ENCODE measurements at places on chromosomes 13 and 19.
A peak's percentile ranks its signal among the peaks of the same experiment; 100 is the strongest.

DNA sequence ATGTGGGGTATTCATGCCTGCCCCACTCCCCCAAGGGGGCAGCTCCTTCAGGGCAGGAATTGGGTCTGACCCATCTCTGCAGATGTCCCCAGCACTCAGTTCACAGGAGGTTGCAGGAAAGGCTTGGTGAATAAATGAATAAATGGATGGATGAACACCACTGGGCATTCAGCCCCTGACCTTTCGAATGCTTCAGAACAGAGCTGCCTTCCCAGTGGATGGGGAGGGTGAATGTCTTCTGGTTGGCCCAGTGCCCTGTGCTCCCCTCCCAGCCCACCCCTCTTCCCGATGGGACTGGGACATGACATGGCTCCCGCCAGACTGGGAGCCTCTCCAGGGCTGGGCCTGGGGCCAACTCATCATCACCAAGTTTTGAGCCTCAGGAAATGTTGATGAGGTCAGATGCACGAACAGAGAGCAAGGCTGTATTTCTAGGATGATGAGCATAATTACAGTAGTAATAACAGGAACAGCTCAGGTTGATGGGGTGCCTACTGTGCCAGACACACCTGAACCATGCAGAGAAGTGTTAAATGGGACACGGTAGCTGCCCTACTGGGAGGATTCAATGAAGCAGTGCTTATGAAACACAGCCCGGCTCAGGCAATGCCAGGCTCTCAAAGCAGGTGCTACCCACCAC is 25.7 kb downstream of the VRK3 start:
- DNase-seq, result no peak

- no peak for DNase-seq
Measured at GRCh38 chr19:48720251-48720612, 707 bp upstream of the MAMSTR start.

- no peak for DNase-seq
Measured at GRCh38 chr19:55082020-55082851, 6.6 kb downstream of the EPS8L1 start.

- DNase-seq, result peak; percentile 87
Measured at GRCh38 chr19:51690454-51691073, 2.6 kb upstream of the SPACA6 start.

DNA sequence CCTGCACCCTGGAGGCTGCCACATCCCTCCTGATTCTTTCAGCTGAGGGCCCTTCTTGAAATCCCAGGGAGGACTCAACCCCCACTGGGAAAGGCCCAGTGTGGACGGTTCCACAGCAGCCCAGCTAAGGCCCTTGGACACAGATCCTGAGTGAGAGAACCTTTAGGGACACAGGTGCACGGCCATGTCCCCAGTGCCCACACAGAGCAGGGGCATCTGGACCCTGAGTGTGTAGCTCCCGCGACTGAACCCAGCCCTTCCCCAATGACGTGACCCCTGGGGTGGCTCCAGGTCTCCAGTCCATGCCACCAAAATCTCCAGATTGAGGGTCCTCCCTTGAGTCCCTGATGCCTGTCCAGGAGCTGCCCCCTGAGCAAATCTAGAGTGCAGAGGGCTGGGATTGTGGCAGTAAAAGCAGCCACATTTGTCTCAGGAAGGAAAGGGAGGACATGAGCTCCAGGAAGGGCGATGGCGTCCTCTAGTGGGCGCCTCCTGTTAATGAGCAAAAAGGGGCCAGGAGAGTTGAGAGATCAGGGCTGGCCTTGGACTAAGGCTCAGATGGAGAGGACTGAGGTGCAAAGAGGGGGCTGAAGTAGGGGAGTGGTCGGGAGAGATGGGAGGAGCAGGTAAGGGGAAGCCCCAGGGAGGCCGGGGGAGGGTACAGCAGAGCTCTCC is 6.9 kb upstream of the CEACAM5 start:
- no peak for DNase-seq

DNA sequence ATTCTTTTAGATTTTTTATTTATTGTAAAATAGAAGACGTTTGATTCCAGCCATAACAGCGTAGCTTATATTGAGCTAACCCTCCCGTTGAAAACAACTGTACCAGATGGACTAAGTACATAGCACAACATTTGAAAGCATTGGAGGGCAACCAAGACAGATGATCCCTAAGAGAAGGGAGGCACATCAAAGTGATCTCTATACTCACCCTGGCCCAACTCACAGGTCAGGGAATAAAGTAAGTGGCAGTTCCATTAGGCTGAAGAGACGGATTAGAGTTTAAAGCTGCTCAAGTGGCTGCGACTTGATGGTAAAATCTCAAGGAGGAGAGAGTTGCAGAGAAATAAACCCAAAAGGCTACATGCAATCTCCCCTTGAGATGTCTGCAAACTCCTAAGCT is 65.1 kb upstream of the ITM2B start:
- DNase-seq, result no peak

GRCh38 chr19:9324584-9324962 is 594 bp downstream of the ZNF559 start:
- no peak for DNase-seq

DNA sequence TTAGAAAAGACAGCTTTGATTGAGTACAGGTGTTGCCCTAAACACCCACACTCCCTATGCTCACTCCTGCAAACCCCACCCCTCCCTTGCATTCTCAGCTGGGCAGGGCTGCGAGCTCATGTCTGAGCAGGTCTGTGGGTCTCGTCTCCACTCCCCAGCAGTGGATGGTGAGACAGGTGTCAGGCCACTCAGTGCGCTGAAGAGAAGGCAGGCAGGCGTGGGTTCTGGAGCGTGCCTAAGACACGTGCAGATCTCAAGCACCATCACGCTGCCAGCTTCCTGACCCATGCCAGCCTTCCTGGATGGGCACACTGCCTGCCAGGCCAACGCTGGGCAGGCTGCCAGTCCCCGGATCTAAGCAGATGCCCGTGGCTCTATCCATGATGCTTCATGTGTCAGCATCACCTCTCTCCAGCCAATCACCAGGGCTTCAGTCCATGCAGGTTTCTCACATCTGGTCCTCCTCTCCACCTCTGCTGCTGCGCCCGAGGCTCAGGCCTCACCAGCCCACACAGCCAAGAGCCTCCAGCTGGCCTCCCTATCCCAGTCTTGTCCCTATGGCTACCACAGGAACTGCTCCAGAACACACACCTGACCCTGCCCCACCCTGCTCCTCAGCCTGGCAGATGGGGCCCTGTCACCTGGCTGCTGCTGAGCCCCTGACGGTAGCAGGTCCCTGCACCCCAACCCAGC is 42.6 kb downstream of the EPS15L1 start:
- DNase-seq, result peak; percentile 92

GRCh38 chr13:31610270-31610998 is 128.9 kb upstream of the RXFP2 start:
- DNase-seq, result no peak

DNA sequence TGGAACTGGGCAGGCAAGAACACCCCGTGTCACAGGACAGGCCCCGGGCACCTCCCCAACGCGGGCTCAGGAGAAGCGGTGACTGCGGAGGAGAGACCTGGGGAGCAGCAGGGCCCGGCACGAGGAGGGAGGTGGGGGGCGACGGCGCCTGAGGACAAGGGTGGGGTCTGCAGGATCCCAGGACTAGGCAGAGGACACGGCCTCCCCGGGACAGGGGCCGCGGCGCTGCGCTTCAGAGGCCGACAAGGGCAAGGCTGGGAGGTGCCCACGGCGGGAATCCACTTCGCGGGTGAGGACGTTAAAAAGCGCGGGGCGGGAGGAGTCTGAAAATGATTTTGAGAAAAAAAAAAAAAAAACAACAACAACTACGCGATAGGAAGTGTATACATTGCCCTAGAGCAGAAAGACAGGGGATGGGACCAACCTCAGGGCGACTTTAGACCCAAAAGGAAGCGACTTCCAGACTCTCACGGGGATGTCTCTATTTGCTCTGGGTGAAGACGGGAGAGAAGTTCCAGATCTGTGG is 44.9 kb downstream of the ZNF611 start:
- peak; percentile 71 for DNase-seq

DNA sequence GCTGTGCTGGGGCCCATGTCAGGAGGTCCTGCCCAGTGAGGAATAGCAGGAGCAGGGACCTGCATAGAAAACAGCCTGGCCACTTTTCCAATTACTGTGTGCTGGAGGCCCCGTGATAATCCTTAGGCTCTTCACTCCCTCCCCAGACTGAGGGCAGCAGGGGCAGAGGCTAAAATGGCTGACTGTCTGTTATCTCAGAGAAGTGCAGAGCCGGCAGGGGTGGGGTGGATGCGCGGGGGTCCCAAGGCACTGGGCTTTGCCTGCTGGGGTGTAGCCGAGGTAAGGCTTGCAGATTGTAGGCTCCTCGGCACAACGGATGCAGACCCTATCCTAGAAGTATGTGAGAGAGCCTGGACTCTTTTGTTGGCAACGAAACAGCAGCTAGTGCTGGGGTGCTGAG is 1064.1 kb downstream of the OLFM4 start:
- peak; percentile 35 for DNase-seq

- no peak for DNase-seq
Measured at GRCh38 chr13:78806457-78806856, 147.5 kb upstream of the OBI1 start.

DNA sequence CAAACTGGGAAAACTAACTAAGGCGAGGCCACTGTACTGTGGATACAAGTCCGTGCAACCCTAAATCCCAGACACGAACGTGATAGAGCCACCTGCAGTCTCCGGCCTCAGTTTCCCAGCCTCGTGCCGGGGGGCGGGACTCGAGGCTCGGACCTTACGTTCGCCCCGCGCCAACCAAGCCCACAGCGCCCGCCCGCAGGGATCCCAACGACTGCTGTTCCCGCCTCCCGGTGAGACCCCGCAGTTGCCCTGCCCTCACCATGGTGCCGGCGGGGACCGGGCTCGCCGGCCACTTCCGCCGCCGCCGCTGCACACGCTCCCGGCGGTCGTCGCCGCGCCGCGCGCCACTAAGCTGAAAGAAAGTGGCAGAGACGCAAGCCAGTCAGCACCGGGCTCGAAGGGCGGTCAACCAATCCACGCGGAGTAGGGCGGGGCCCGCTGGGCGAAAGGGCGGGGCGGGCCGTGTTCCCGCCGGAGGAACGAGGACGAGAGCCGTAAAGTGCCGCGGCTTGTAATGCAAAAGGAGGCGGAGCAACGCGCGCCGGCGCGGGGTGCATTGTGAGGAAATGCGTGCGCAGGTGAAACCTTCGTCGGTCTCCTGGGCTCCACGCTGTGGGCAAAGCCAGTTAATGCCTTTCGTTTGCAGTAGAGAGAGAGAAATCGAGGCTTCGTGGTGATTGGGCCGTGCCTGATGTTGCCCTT is at the start of gene LSM4:
LSM4 (minus strand) TSS at position 318 of the 702 bp plus-strand sequence; CDS start at position 262, 56 bp downstream.
- DNase-seq, result peak; percentile 98

DNA sequence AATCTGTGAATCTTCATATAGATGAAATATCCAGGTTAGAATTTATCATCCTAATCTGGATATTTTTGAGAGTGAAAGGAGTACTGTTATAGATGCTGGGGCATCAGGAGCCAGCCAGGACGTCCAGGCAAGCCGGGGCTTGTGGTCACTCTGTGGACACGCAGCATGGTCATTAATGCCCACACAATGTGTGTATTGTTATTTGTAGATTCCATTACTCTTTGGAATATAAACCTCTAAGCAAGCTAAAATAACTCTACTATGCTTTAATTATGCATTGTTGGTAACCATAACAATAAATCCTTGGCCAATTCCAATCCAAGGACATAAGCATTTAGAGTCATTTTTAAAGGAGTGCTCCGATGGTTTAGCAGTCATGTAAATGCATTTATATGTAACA is 137.9 kb downstream of the TM9SF2 start:
- DNase-seq, result no peak

- DNase-seq, result no peak
Measured at GRCh38 chr13:100131863-100132574, 43.1 kb downstream of the PCCA start.

- DNase-seq, result no peak
Measured at GRCh38 chr13:106507560-106508274, 27.7 kb downstream of the EFNB2 start.

DNA sequence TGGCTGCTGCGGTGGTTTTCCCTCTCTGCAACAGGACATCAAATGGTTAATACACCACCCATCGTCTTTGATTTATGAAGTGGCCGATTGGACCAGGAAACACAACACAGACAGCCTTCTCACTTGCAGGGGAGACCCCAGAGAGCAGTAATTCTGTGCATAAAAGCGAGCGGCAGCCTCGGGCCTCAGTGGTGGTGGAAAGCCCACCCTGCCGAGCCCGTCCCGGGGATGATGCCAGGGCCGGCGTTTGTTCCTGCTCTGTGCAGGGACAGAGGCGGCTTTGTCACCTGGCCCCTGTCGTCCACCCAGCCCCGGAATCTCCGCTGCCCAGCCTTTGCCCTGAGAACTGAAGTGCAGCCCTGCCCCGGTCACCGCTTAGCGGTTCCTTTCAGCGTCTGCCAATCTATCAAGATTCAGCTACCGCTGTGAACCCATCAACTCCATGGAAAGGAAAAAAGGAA is 184.4 kb downstream of the TSHZ3 start:
- no peak for DNase-seq

DNA sequence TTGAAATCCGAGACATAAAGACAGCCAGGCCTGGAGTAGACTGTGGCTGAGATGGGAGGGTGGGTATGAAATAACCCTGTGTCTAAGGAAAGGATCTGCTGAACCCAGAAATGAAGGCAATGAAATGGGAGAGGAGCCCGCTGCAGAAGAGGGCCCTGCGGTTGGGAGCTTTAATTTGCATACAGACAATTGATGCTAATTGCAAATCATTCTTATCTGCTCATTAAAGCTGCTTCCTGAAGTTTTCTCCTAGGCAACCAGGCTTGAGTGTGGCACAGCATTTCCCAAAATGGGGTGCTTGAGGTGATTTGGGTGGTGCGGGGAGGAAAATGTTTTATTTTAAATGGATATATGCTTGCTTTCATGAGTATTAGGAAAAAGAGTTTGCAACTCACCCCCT is 55.4 kb downstream of the DPF1 start:
- DNase-seq, result no peak

DNA sequence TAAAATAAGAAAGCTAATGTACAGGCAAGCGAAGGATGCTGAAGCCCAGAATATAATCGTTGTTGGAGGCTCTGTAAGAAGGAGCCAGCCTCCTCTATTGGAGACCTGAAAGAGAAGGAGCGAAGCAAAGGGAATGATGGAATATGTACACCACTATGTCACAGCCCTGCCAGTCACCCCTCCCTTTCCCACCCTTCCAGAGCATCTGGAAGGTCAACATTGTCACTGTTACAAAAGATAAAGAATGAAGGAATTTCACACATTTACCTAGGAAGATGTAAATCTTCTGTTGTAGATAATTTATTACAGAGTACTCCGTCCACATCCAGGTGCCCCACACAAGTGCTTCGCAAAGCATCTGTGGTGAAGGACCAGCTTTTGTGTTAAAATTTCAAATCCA is 39.7 kb upstream of the SACS start:
- no peak for DNase-seq
